Osteoblast (primary cell): ENCODE measurements at places on chromosomes 1 and 21. TPM values are rescaled to one million over a fixed set of nuclear protein-coding genes. Genes with fewer than 3 reads are reported as not detected.

PRELP gene
- total RNA-seq = 0.29 and 0.36 TPM in 2 replicates

STK40 gene
- total RNA-seq = 11.9 and 12.4 TPM in 2 replicates

CLCNKB gene
- total RNA-seq = 0.29 and 0.36 TPM in 2 replicates

RAB25 gene
- total RNA-seq = not detected in 2 replicates

LPGAT1 gene
- total RNA-seq = 43.4 and 60.4 TPM in 2 replicates

FMOD gene
- 2.9 and 5.9 TPM in 2 replicates for total RNA-seq

- DNase-seq = no peak
Measured at GRCh38 chr1:225776294-225776693, 1.3 kb upstream of the SRP9 start.

GRCh38 chr1:234722904-234723720, 113.1 kb upstream of the IRF2BP2 start:
- DNase-seq = peak; percentile 93

- peak; percentile 46 for DNase-seq
Measured at GRCh38 chr1:243428617-243429342, 172.9 kb downstream of the SDCCAG8 start.

DNA sequence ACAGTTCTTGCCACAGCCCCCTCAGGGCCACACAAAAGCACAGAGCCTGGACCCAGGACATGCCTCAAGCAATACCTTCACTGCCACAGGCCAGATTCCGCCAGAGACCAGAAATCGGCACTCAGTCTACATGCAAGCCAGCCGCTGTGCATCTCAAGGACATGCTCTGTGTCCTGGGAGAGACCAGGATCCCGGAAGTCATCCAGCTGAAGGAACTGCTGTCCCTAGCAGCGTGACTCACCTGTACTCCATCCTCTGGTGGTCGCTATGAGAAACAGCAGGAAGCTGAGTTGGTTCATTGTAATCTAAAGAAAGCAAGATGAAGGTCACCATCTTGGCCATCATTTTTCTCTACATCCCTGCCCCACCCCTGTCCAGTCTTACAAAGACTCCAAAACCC, 401 bp downstream of the ITLN1 start:
- DNase-seq = no peak

- no peak for DNase-seq
Measured at GRCh38 chr1:54796902-54797301, 4.2 kb downstream of the TTC22 start.

- no peak for DNase-seq
Measured at GRCh38 chr1:89675677-89676076, 42.8 kb downstream of the LRRC8C start.

DNA sequence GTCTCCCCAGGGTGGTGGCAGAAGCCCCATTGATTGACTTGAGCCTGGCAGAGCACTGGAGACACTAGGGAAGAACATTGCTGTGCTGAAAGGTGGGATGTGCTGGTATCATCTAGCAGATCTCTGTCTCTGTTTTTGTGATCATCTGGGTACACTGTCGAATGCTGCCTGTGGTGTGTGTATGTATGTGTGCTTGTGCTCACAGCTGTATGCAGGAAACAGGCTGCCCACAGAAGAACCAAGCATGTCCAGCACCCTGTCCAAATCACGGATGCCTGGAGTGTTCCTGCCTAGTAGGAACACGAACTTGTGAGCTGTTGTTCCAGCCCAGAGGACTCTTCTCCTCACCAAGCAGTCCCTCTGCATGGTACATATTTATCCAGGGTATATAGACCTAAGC, 1.5 kb downstream of the BRINP2 start:
- peak; percentile 75 for DNase-seq

DNA sequence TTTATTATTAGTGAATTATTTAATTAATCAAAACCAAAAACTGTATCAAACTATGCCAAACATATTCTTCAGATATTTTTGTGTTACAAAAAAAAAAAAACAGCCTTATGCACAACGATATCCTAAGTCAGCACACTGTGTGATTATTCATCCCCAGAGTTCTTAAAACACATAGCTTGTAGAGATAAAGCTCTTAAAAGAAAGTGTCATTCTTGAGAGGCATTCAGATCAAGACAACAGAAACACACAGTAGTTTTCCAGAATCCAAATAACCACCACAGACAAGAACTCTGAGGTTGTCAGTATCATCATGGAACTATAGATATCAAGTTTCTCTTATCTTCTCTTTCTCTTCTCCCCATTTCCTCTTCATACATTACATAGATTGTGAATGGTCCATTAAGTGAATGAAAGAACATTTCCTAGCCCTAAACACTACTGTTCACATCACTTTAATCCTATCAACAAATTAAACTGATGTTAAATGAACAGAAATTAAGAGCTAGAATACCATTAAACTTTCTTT, 13.5 kb downstream of the ZZZ3 start:
- no peak for DNase-seq

DNA sequence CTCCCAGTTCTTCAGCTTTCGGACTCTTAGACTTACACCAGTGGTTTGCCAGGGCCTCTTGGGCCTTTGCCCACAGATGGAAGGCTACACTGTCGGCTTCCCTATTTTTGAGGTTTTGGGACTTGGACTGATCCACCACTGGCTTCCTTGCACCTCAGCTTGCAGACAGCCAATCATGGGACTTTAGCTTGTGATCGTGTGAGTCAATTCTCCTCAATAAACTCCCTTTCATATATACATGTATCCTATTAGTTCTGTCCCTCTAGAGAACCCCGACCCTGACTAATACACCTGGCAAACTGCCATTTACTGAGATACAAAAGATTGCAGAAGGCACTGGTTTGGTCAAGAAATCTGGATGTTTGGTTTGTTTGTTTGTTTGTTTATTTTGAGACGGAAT, 6.4 kb upstream of the RAB4A start:
- DNase-seq = no peak

- peak; percentile 96 for DNase-seq
Measured at GRCh38 chr21:39633770-39634181, 21.0 kb downstream of the B3GALT5 start.

GRCh38 chr1:157189096-157189495, 50.9 kb upstream of the ETV3 start:
- peak; percentile 38 for DNase-seq
